ENCODE measurements at places on chromosomes 7 and 10.

DNA sequence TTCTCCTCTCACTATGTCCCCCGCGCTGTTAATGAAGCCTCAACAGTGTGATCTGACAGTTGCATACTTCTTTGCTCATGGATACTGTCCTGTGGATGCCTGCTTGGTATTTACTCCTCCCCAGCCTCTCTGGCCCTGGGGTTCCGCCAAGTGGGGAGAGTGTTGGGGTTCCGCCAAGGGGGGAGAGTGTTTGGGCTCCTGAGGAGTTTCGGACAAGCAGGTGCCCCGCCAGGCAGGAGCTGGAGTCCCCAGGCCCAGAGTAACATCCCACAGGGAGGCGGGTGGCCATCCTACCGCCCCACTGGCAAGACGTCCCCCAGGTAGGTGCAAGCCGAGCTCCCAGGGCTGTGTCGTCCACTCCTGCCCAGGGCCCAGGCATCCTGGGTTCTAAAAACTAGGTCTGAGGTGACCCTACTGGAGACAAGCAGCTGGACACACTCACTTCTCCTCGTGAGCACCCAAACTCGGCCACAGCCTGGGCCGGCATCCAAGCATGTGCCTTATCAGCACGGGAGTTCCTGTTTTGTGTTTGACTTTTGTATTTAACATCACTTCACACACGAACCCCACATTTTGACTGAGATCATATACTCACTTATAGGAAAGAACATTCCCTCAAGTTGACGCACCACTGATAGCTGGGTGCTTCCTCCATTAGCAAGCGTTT, 34.2 kb downstream of the CAMK2B start:
- no peak for DNase-seq

- peak; percentile 60 for DNase-seq
Measured at GRCh38 chr10:51699475-51700227, at the start of gene CSTF2T. Gene CSTF2T (minus strand): TSS chr10:51699595. CDS start chr10:51699549, 46 bp downstream.

GRCh38 chr7:71705217-71705616, 573.3 kb downstream of the GALNT17 start:
- no peak for DNase-seq

DNA sequence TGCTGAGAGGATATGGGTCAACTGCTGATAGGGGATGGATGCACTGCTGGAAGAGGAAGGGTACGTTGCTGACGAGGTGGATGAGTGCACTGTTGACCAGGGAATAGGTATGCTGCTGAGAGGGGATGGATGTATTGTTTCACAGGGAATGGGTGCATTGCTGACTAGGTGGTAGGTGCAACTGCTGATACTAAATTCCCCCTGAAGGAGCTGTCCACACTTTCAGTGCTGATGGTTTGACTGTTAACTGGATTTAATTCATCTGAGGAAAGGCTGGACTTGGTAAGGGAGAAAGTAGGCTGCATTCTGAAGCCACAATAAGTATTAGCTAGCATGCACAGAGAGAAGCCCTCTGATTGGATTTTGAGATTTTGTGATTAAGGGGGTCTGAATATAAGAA, 1196.8 kb upstream of the PHF14 start:
- no peak for DNase-seq

DNA sequence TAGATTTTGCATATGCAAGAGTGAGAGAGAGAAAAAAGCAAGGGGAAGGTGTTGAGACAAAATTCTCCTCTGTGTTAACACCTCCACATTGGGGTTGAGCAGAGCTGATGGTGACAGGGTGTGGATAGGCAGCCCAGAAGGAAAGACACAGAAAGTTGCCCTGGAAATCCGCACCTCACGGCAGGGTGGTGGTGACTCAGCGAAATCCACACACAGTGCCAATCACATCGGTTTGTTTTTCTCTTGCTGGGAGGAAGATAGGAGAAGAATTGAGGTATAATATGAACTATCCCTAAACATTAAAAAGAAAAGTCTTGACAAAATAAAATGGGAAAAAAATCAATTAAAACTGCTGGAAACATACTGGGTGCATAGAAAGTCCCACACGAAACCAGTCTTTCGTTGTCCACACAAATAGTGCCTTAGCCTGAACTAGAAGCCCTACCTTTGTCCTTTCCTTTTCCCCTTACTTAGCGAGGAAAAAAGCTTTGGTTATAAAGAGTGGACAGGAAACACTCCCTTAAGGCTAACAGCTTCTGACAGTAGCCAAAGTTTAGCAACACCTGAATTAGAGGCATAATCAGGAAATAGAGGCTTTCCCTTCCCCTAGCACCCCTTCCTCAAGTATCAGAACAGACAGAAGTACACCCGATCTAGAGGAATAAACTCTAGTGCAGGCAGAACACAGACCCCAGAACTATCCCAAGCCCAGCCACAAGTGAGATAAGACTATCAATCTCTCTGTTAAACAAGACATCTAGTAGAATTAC, 39.2 kb upstream of the DNAJC1 start:
- DNase-seq, result no peak

DNA sequence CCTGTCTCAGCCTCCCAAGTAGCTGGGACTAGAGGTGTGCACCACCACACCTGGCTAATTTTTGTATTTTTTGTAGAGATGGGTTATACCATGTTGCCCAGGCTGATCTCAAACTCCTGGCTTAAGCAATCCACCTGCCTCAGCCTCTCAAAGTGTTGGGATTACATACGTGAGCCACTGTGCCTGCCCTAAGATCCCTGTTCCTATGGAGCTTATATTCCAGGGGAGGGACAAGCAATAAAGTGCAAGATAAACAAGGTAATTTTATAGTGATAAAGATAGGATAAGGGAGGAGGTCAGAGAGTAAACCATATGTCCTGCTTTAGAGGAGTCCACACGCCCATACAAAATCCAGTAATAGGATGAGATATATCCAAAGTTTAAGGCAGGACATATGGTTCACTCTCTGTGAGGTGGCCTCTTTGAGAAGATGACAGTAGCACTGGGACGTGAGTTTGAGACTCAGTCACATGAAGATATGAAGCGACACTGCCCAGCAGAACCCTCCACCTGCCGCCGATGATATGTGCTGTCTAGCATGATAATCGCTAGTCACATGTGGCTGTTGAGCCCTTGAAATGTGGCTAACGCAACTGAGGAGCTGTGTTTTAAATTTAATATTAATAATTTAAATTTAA, 113.5 kb upstream of the PDCD4 start:
- no peak for DNase-seq

DNA sequence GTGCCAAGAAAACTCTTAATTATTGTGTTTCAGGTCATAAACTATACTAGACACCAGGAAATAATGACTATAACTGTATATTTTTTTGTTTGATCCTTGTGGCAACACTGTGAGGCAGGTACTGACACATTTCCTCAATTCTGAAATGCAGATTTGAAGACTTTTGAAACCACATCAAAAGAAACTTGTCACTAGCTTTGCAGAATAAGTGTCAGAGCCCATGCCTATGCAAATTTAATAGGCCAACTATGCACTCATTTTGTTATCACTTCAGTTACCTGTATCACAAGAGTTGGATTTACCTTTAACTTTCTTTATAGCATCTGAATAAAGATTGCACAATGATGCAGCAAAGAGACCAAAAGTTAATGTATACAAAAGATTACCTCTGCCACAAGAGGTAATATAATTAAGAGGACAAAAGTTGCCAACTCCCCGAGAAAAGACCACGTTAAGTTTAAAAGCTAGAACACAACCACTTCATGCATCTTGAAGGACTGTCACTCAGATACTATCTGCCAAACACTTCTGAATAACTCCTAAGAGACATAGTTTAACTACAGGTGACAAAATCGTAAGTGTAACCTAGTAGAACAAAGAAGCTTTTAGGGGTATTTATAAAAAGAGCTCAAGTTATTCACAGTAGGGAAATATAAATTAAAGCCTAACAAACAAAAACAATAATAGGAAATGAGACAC, 80.5 kb downstream of the ELAPOR2 start:
- peak; percentile 12 for DNase-seq

GRCh38 chr10:130230611-130231010, 94.4 kb downstream of the GLRX3 start:
- no peak for DNase-seq

DNA sequence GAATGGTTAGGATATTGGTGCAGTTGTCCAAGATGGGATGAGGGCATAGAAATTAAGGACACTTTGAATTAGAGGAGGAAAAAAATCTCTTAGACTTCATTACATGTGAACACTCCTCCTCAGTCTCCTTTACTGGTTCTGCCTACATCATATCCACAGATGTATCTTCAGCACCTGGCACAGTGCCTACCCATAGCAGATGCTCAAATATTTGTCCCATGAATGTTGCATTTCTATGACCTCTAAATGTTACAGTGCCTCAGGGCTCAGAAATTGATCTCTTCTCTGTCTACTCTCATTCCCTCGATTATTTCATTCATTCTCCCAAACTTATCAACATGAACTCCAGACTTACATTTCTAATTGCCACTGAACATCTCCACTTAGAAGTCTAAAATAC, 17.1 kb downstream of the CNNM1 start:
- no peak for DNase-seq

DNA sequence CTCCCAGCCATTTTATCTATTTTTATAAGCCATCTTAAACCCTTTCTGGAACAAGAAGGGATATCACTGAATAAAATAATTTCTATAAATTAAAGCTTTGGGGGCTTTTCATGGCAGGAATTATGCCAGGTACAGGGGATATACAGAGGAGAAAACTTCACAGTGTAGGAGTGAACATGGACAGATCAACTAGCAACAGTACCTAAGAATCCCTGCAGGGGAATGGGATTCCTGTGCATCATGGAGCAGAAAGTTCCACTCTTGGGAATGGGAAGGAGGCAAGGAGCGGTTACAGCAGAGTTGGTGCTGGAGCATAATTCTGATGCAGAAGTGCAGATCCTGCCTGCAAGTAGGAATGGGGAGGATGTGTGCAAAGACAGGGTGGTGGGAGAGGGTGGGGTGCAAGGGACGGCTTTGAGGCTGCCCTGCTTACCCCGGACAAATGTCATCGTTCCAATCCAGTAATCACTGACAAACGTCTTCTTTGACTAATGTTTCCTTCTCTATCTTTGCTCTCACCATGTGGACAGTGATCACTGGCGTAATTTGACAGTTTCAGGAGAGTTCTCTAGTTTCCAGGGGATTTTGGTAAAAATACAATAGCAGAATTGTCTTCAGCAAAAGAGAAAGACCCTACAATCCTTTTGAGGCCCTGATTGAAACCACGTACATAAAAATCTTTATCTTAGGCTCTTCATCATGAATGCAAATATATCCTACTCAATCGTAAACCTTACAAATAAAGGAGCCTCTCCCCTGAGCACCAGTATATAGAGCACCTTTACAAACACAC, 196.7 kb downstream of the HECW1 start:
- no peak for DNase-seq

DNA sequence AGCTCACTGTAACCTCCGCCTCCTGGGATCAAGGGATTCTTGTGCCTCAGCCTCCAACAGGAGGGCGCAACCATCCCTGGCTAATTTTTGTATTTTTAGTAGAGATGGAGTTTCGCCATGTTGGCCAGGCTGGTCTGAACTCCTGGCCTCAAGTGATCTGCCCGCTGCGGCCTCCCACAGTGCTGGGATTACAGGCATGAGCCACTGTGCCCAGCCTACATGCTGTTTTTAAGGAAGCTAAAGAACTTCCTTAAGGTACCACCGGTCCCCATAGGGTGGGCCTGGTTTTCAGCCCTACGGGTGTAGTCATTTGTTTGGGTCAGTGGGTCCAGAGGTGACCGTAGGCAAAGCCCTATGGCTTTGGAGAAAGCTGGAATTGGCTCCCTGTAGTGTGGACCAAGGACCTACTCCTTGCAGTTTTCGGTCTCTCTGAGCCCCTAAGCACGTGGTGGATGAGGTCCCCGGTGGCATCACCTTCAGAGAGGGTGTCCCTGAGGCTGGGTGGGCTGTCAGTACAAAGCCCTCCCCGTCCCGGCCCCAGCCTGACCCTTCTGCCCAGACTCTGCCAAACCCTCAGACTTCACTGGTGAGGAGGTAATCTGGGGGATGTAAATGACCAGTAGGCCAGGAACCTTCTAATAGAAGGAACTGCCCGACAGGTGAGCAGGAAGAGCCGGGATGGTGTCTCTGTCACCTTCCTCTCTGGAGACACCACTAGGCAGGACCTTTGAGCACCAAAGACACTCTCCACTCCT, 30.5 kb downstream of the ANXA11 start:
- no peak for DNase-seq

GRCh38 chr7:140646931-140647647, 6.5 kb upstream of the DENND2A start:
- peak; percentile 75 for DNase-seq

DNA sequence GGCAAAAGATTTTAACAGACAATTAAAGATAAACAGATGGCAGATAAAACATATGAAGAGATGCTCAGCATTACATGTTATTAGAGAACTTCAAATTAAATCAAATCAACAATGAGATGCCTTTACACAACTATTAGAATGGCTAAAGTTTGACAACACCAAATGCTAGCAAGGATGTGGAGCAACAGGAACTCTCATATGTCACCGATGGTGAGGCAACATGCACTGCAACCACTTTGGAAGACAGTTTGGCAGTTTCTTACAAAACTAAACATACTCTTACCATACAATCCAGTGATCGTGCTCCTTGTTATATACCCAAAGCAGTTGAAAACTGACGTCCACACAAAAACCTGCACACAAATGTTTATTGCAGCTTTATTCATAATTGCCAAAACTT, 13.7 kb upstream of the ATE1 start:
- DNase-seq, result no peak

DNA sequence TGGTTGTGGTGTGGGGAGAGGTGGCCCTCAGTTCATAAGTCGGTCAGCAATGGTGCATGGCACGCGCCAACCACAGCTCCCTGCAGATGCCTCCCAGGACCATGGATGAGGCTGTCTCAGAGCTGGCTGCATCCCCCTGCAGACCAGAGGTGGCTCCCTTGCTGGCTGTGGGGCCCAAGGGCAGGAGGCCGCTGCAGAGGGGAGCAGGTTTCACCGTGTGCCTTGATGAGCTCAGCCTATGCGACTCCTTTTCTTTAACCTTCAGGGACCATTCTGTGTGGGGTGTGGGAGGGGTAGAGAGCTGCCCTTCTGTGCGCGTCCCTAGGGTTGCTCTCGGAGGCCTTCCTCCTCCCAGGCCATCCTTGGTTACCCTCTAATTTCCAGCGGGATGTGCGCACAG, 152.4 kb downstream of the ACTR3B start:
- no peak for DNase-seq

DNA sequence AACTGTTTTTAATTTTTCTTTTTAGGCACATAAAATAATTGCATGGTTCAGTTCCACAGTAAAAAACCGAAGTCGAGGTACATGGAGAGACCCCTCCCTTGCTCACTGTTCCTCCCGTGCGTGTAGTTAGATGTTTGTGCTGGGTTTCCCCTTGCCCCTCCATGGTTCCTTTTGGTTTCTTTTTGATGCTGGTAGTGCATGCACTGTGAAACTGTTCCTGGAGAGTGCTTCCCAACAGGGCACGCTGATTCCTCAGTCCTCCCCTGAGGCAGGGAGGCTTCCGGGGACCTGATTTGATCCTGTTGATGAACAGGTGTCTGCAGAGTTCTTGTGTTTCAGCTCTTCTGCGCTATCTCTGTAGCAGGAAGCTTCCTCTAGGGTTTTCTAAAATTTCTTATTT, 69.5 kb downstream of the ADCY1 start:
- DNase-seq, result no peak
